ENCODE measurements at places on chromosomes 5 and 9. TPM values are rescaled to one million over a fixed set of nuclear protein-coding genes. Genes with fewer than 3 reads are reported as not detected.

The PLAC8L1 gene
- not detected for total RNA-seq

The FAM221B gene
- not detected for total RNA-seq

The DND1 gene
- total RNA-seq, result under 0.01 TPM

The ACOT12 gene
- total RNA-seq, result not detected

The ADAMTS6 gene
- total RNA-seq, result 173 TPM

The GRXCR2 gene
- total RNA-seq, result not detected

The ASPN gene
- under 0.01 TPM for total RNA-seq

The PHF24 gene
- total RNA-seq, result not detected

The RPL35 gene
- total RNA-seq, result 1,151 TPM

The PRELID2 gene
- 8.6 TPM for total RNA-seq

The ADGRD2 gene
- not detected for total RNA-seq

The ZFYVE16 gene
- total RNA-seq, result 19.4 TPM

The TMEM252 gene
- total RNA-seq, result not detected

The SH3TC2 gene
- 7.9 TPM for total RNA-seq

The CDHR2 gene
- not detected for total RNA-seq

The EFNA5 gene
- total RNA-seq, result 1.6 TPM

DNA sequence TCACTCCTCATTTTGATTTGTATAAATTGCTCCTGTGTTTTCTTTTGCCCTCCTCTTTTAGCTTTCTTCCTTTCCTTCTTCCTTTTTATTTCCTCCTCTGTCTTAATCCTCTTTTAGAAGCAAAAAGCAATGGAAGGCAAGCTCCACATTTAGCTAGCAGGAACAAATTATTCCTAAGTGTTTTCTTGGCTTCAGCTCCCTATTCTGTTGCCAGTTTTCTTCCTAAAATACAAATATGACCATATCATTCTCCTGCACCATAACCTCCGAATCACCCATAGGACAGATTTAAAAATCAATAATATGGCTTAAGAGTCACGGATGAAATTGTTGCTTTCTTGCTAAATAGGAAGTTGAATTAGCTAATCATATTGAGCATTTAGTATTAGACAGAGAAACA, 49.4 kb downstream of the GRIN3A start:
- no peak for DNase-seq

DNA sequence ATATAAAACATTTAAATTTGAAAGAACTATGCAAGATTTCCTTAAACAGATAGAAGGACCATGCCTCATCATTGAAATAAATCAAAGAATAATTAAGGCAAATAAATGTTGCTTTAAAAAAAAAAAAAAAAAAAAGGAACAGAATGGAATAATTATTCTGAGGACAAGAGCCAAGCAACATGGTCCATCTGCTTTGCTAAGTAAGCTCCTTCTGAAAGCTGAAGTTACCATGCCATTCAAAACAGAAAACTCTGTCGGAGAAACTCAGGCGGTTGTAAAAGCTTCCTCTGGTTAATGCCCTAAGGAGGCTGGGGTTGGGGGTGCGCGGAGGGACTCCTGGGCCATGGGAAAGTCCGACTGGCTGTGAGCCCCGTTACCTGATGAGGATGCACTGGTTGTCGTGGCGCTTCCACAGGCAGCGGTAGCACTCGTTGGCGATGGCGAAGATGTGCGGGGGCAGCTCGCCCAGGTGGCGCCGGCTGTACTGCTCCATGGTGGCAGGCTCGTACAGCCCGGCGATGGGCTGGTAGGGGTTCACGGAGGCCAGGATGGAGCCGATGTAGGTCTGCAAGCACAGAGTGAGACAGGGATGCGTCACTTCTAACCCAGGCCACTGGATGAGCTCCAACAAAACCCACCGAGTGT, 141.7 kb downstream of the MYO10 start:
- DNase-seq, result no peak

- no peak for DNase-seq
Observed at GRCh38 chr5:180138976-180139730, 67.6 kb upstream of the RNF130 start.

GRCh38 chr9:71322311-71322710, 200.9 kb upstream of the TRPM3 start:
- no peak for DNase-seq

DNA sequence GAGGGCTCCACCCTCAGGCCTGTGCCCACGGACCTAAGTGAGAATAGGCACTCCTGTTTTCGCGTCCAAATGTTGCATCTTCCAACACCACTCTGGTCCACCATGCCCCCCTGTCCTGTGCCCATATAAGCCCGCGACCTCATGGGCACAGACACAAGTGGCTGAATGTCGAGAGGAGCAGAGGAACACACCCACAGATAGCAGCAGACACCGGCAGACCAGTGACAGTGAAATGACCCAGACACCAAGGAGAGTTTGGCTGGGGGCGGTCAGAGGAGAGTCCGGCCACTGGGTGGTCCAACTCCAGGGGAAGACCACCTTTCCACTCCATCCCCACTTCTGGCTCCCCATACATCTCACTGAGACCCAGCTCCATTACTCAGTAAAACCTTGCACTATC, 161.4 kb upstream of the DAB2 start:
- DNase-seq, result no peak

GRCh38 chr5:132422720-132423437, 53.4 kb downstream of the SLC22A5 start:
- peak; percentile 56 for DNase-seq

GRCh38 chr5:80153586-80154126, 102.2 kb downstream of the SERINC5 start:
- no peak for DNase-seq

DNA sequence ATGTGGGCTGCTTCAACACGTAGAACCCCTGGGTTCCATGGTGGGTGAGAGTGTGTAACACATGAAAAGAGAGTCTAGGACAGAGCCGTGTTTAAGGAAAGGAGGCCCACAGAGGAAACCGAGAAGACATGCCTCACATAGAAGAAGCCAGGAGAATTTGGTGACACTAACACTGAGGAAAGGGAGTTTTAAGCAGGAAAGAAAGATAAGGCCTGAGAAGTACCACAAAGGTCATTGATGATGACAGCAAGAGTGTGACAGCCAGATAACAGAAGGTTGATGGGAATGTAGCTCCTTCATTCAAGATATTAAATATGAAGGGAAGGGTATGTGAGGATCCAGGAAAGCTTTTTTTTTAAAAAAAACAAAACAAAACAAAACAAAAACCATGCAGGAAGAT, 72.4 kb upstream of the SPRY4 start:
- no peak for DNase-seq

DNA sequence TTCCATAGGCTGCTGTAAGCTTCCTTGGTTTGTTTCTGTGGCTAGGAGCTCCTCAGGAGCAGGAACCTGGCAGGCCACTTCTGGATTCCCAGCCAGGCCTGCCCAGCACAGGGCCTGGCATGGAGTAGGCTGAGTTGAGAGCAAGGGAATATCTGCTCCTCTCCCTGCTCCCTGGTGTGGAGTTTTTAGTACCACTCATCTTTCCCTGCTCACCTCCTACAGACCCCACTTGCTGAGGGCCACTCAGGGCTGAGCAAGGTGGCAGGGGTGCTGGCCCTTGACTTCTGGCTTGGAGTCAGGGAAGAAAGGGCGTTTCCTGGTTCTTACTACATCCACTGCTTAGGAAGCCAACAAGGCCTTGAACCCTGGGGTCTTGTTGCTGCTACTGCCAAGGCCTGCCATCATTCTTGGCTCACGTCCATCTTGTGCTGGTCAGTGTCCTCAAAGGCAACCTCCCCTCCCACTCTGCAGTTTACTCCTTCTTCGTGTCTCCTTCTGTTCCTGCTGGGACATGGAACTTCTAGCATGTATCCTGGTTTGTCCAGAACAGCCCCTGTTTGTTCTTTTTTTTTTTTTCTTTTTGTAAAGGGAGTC, 54.9 kb downstream of the PSD2 start:
- DNase-seq, result no peak

GRCh38 chr9:121895818-121896544, 197.1 kb downstream of the TTLL11 start:
- DNase-seq, result peak; percentile 71

- DNase-seq, result no peak
Observed at GRCh38 chr9:20559231-20559890, 62.9 kb downstream of the MLLT3 start.

DNA sequence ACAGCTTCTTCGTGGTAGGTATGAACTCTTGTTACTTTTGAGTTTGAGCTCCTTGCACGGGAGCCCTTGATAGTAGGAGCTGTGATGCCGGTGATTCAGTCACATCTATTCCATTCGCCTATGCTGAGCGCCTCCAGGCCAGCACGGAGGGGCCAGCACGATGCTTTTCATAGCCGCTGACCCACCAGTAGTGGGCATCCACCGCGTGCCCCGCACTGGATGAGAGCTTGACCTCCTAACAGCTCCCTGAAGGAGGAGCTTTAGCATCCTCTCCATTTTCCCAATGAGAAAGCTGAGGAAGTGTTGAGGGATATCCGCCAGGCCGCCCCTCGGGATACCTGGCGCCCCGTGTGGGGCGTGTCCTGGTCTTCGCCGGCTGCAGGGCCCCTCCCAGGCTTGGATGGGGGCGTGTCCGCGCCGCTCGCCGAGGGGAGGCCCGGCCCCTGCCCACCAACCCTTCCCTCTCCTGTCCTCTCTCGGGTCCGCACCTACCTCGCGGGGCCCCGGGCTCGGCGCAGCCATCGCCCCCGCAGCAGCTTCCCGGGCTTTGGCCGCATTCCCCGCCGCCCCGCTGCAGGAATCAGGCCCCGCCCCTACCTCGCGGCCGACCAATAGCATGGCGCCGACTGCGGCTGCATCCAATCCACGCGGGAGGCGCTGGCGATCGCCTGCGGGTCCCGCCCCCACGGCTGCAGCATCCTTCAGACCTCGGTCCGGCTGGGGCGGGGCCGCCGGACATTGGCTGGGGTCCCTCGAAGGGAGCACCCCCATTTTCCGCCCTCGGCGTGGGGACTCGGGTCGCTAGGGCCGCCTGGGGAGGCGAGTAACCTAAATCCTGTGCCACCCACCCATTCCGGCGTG, at the start of gene PIP5KL1:
PIP5KL1 (minus strand) TSS at position 547 of the 861 bp plus-strand sequence; CDS start at position 522, 25 bp downstream.
- DNase-seq, result peak; percentile 82

- no peak for DNase-seq
Observed at GRCh38 chr9:28301281-28301680, 728.0 kb upstream of the C9orf72 start.

GRCh38 chr5:109191153-109191558, 218.6 kb downstream of the PJA2 start:
- peak; percentile 64 for DNase-seq

DNA sequence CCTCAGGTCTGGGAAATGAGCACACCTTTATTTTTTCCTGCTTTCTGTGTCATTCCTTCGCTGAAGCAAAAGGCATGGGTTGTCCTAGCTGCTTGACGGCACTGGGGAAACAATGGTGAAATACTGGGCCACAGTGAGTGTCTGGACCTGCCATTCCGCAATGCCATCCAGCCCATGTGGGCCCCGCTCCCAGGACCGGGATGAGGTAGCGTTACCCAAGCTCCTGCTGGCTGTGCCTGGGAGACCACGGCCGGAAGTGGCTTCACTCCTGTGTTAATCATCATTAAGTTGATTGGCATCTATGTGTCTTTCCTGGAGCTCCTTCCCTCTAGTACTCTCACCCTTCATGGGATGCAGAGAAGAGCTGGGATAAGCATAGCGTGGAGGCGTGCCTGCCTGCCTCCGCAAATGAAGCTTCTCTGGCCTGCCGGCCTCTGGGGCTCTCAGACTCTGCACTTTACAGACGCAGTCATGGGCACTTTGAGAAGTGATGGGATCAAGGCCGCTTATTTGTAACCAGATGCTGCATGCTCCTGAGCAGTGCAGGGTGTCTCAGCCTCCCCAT, 16.5 kb upstream of the SMIM32 start:
- DNase-seq, result no peak

DNA sequence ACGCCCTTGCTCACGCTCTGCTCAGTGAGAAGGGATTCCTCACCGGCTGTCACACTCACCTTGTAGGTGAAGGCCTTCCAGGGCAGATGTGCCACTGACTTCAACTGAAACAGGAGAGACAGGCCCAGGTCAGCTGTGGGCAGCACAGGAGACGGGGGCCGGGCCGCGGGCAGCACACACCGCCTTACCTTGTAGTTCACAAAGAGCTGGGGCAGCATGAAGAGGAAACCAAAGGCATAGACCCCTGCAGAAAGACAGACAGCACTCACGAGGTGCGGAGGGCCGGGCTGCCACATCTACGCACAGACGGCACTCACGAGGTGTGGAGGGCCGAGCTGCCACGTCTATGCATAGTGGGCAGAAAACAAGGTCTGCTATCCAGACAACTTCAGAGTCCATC, 23.3 kb downstream of the CLPTM1L start:
- DNase-seq, result no peak

DNA sequence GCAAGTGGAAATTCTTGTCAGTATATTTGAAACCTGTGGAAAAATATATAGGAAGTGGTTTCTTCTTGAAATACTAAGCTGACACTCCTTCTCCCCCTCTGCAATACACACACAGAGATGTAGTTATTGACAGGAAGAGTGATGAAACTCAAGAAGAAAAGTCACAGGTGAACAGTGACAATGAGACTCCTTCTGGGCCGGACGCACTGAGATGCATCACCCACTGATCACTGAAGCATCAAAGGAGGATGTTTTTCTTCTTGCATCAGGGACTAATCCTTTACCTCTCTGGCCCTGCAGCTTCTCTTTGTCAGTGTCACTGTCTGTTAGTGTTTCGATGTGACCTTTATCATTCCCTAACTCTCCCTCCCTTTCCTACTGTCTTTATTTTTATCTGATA, 1864.2 kb upstream of the C9orf72 start:
- DNase-seq, result no peak

DNA sequence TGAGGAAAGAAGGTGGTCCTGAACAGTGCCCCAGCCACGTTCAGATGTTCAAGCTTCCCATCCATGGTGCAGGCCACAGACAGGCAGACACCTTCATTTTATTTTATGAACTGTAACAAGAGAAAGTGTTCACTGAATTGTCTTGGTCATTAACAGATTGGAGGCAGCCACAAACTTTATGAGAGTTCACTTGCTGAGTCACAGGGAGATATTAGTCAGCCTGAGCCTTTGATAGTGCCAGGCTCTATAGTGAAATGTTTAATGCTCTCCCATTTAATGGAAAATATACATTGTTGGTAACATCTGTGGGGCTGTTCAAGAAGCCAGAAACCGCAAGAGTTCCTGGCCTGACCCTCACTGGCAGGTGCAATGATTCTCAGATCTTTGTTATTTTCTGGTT, 237.0 kb downstream of the TENT4A start:
- no peak for DNase-seq

DNA sequence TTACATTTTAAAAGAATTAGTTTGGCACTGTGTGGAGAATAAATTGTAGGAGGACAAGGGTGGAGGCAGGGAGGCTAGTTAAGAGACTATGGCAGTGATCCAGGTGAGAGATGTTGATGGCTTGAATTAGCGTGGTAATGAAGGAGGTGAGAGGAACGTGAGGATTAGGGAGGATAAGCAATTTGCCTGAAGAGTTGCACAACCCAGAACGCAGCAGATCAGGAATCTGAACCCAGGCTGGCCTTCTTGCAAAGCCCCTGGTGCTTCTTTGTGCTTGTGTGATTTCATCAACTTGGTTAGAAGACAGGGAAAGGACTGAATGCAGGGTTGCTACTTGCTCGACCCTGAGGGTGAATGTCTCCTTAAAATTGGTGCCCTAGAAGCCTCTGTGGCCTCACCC, 6.9 kb upstream of the SCAMP1 start:
- no peak for DNase-seq

DNA sequence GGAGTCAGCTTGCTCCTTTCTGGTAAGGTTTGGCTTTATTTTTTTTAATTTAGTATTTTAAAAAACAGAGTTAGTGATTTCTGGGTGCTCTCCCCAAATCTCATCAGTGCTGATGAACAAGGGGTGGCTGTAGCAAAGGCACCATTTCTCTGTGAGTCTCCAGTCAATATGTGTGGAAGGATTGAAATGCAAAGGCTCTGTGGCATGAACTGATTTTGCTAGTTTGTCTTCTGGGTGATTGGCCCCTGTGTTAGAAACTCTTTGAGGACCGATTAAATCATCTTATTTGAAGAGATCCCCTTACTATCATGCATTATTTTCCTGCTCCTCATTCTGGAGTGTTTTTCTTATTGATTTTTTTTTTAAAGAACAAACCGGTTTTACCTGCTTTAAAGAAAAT, 596 bp downstream of the TEK start:
- no peak for DNase-seq
